ENCODE measurements at places on chromosomes 2 and 18. TPM values are rescaled to one million over a fixed set of nuclear protein-coding genes. Genes with fewer than 3 reads are reported as not detected.

DNA sequence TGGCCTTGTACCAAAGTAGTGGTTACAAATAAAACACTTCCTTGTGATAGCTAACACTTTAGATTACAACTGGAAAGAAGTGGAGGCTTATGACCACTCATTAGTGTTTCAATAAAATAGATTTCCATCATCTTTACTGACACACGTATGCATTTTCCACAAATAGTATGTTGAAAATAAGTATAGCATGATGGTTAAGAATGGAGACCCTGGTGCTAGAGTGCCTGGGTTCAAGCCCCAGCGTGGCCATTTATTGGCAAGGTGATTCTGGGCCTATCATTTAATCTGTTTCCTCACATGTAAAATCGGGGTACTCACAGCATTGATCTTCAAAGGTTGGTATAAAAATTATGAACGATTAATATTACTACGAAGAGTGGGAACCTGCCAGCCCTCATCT, 54.5 kb downstream of the RAPH1 start:
- no peak for DNase-seq

- no peak for DNase-seq
Observed at GRCh38 chr2:29834036-29834540, 87.3 kb downstream of the ALK start.

GRCh38 chr2:177221970-177222369, 9.4 kb downstream of the HNRNPA3 start:
- DNase-seq, result no peak

GRCh38 chr2:37842732-37843440, 82.2 kb upstream of the RMDN2 start:
- no peak for DNase-seq

Gene FNDC4
- total RNA-seq, result 13.4 TPM

- no peak for DNase-seq
Observed at GRCh38 chr2:50929661-50930060, 102.3 kb downstream of the NRXN1 start.

Gene CXCR1
- not detected for total RNA-seq

Gene SFT2D3
- 7.2 TPM for total RNA-seq

Gene REG3A
- 2.9 TPM for total RNA-seq

Gene RBM44
- total RNA-seq, result 0.55 TPM

DNA sequence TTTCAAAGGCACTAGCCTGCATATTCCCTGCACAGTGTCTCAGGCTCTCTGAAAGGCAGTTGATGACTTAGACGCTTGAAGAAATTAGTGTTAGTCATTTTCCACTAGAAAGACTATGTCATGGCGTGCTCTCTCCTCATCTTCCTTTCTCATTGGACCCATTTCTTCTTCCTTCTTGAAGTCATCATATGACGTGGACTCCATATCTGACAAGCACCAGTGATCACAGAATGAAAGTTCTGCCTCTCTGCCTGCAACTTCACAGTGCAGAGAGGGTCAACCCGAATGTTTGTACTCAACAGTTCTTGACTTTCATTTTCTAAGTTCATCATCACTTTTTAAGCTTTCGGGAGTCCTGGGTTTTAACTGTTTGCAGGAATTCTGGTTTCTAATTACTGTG, 63.7 kb upstream of the CYRIA start:
- DNase-seq, result no peak

- DNase-seq, result no peak
Observed at GRCh38 chr18:45642238-45642637, 27.0 kb downstream of the SLC14A2 start.

Gene DOK6
- total RNA-seq, result 9.6 TPM

GRCh38 chr2:84212611-84213314, 246.3 kb downstream of the SUCLG1 start:
- no peak for DNase-seq

DNA sequence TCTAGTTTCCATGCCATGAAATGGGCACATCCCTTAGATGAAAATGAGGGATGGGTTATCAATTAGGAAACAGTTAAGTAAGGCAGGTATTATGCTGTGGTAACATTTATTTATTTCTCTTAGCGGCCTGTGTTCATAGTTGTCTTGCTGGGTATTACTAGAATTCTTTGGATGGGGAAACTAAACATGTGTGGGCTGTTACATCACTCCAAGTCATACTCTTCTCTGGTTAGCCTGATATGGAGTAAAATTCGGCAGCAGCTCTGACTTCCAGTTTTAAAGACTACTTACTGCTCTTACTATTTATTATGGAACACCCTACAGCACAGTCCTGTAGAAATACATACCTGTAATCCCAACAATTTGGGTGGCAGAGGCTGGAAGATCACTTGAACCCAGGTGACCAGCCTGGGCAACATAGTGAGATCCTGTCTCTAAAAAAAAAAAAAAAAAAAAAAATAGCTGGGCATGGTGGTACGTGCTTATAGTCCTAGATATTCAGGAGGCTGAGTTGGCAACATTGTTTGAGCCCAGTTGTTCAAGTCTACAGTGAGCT, 33.1 kb upstream of the RASGRP3 start:
- no peak for DNase-seq

GRCh38 chr2:77939801-77940200, 417.6 kb upstream of the LRRTM4 start:
- no peak for DNase-seq

Gene FSIP2
- total RNA-seq, result 1.6 TPM

Gene NMUR1
- total RNA-seq, result 1.1 TPM

- DNase-seq, result no peak
Observed at GRCh38 chr2:205654878-205655605, 27.3 kb upstream of the NRP2 start.

Gene SNRNP27
- total RNA-seq, result 43.4 TPM

Gene SALL3
- total RNA-seq, result 0.17 TPM

DNA sequence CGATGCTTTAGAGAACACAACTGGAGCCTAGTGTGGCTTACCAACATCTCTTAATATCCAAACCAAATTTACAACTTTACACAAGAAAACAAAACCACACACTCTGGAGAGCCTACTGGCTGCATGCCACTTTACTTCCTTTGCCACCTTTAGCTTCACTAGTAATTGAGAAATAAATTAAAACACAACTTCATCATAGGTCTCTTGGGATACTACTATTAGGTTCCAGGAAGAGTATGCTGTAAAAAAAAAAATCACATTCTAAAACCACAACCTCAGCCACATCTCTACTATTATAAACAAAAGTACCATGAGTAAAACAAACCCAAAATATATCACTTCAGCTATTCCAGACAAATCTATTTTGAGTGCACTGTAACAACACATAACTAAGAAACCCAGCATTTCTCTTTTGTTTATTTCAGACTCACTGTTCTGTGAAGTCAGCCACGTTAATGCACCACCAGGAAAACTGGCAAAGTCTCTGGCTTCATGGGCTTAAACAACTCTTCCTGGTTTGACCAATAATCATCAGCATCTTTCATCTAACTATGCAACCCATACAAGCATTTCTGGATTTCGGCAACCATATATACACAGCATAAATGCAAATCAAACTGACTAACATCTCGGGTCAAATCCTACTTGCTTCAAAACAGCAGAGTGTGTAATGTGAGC, 59.1 kb downstream of the REV1 start:
- DNase-seq, result no peak

Gene LAMA3
- 25.5 TPM for total RNA-seq

DNA sequence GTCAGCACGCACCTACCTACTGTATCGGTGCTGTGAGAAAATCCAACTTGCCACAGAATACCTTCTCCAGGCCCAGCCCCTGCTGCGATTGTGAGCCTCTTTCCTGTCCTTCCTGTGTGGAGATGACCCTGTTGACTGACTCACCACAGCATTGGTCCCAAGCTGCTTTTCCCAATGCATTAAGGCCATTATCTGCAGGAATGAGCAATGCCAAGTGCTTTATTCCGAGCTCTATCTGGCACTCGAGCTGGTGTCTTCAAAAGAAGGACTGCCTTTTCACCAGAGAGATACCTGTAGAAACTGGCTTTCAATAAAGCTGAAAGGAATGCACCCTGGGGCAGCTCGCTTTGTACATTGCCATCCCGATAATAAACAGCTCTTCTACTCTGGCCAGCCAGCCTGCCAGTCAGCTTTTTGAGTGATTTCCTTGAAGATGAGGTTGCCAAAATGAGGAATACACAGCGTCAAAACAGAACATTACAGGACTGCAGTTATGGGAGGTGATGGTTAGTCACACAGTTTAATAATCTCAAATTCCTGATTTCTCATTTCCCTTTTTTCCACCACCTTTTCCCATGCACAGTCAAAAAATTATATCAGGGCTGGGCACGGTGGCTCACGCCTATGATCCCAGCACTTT, 8.3 kb upstream of the RNF103 start:
- DNase-seq, result no peak

Gene ADI1
- total RNA-seq, result 223 TPM

DNA sequence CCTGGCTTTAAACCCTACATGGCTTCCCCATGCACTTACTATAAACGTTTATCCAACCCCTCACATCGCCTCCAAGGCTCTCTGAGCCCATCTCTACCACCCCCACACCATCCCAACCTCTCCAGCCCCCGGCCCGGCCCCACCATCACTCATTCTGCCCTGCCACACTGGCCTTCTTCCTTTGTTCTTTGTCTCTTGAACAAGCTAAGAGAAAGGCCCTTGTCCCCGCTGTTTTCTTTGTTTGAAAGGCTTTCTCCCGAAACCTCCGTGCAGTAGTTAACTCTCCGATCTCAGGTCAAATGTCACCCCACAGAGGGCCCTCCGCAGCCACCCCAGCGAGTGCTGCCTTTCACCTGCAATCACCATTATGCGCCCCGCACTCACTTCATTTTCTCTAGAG, 100.4 kb downstream of the AFF3 start:
- DNase-seq, result no peak

GRCh38 chr2:200335657-200336056, 29.2 kb downstream of the SPATS2L start:
- peak; percentile 54 for DNase-seq

- no peak for DNase-seq
Observed at GRCh38 chr2:68464651-68465050, 2.4 kb downstream of the FBXO48 start.

DNA sequence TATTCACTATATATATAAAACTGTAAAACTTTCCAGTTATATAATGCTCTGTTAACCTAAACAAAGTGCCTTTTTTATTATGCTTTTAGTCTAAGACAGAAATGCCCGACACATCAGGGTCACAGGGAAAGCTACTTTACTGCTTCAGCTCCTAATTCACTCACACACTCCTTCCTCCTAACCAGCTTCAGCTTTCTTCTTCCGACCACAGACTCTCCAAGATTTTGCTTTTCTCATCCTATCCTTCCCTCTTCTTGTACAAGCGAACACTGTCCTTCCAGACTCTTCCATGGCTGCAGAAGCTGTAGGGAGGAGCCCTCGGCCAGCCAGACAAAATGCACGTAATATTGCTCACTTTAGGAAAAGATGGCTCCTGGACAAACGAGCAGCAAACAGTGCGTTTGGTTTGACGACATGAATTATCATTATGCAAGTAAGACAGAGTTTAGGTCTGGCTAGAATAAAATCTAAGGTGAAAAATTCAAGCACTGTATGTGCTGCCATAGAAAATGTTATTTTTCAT, 47.5 kb upstream of the HNRNPA3 start:
- DNase-seq, result peak; percentile 38

GRCh38 chr2:36068086-36068485, 287.5 kb upstream of the CRIM1 start:
- no peak for DNase-seq

Gene HS1BP3
- 50.3 TPM for total RNA-seq

All from mucosa of gallbladder (tissue), 1 donor.